ENCODE measurements at places on chromosomes 4 and X. TPM values are rescaled to one million over a fixed set of nuclear protein-coding genes. Genes with fewer than 3 reads are reported as not detected.
A peak's percentile ranks its signal among the peaks of the same experiment; 100 is the strongest.

Gene GC
- total RNA-seq = not detected

Gene HGFAC
- total RNA-seq = not detected

Gene FGD1
- 0.28 TPM for total RNA-seq

Gene RNF212
- total RNA-seq = 5.6 TPM

Gene F8
- total RNA-seq = 6.3 TPM

Gene MAGED4B
- 0.95 TPM for total RNA-seq

DNA sequence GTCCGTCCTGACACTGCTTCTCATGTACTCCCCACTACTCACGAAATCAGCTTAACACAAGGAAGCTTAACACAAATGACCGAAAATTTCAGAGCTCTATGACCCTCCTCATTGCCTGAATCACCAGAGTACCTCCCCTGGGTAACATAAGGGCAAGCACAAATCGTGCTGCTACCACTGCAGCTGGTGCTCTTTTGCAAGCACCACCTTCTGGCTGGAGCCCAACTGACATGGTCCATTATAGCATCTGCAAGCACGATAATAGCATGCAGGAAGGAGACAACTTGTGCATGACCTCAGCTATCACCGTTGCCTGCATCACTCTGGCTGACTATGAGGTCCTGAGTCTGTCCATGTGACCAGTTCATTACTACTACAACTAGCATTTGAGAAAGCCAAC lies 308.0 kb downstream of the TEX13C start:
- H3K36me3 ChIP-seq = no peaks in the 10 kb centered on the region
- H3K4me3 ChIP-seq = no peak overlapping the region
- no peak overlapping the region for H3K27ac ChIP-seq
- DNase-seq = no peak
- H3K4me1 ChIP-seq = no peaks in the 10 kb centered on the region

- no peak for DNase-seq
- no peaks in the 10 kb centered on the region for H3K36me3 ChIP-seq
- no peak overlapping the region for H3K4me3 ChIP-seq
Observed at GRCh38 chr4:178385481-178385880, 943.2 kb upstream of the AGA start.

DNA sequence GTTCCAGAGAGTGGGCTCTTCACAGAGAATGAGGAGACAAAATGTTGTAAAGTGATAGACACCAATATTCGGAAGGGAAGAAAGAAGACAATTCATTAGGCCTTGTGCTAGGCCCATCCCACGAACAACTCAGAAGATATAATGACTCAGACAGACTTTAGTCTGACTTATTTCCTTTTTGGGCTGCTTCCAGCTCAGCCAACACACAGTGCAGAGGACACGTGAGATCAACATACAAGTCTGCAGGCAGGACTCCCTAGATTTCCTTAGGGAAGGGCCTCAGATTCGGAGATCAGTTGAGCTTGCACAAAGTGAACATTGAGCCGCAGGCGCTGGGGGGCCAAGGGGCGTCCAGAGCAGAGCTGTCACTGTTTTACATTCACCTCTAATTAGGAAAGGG lies 290.7 kb upstream of the TENM3 start:
- no peaks in the 10 kb centered on the region for H3K36me3 ChIP-seq
- no peaks in the 10 kb centered on the region for H3K27me3 ChIP-seq
- no peak overlapping the region for H3K27ac ChIP-seq
- no peaks in the 10 kb centered on the region for H3K4me1 ChIP-seq
- no peak overlapping the region for H3K4me3 ChIP-seq

GRCh38 chr4:184448821-184449220 lies 25.5 kb downstream of the IRF2 start:
- H3K27ac ChIP-seq = peak overlapping the region; percentile 84
- peaks cover 37% of the 10 kb centered on the region for H3K36me3 ChIP-seq
- H3K4me3 ChIP-seq = peak overlapping the region; percentile 58

- no peak for DNase-seq
- H3K36me3 ChIP-seq = no peaks in the 10 kb centered on the region
- no peak overlapping the region for H3K4me3 ChIP-seq
- H3K4me1 ChIP-seq = no peaks in the 10 kb centered on the region
Observed at GRCh38 chrX:143466130-143466529, 51.1 kb downstream of the SPANXN3 start.

DNA sequence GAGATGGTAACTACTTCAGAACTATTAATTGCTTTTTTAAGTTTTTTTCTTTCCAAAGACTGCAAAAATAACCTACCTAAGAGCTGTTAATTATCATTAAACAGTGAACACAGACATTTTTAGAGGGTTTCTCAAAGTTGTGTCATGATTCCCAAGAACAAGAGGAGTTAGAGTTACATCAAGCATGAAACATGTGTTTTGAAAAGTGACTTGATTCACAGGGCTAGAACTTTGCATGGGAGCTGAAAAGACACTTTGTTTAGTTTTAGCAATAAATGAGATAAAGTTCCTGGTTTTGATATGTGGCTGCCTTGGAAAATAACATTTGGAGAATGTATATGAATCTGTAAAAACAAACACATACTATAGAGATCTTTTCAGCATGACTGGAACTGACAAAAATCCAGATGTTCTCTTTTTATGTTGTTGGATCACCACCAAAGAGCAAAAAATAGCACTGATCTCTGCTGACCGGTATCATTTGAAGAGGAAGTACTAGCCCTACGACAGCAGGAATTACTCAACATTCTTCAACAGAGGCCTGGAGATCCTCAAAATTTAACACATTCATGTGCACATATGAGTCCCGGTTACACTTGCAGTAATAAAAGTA lies 173.0 kb upstream of the PCDH18 start:
- no peaks in the 10 kb centered on the region for H3K36me3 ChIP-seq
- H3K4me1 ChIP-seq = no peaks in the 10 kb centered on the region
- no peaks in the 10 kb centered on the region for H3K27me3 ChIP-seq
- H3K4me3 ChIP-seq = no peak overlapping the region

DNA sequence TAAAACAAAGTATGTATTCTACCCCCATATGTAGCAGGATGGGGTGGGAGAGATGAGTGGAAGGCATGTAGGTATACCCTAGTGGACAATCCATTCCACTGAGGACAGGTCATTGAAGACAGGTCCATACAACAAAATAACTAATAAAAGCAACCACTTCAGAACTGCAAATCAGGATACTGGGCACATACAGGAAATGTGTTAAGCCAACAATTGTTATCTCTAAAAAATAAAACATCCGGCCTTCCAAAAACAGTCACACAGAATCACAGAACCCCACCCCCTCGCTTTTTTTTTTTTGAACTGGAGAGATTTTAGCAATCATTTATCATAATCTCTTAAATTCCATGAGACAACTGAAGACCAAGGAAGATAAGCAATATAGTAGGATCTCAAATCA lies 112.9 kb downstream of the FRYL start:
- H3K27ac ChIP-seq = no peak overlapping the region
- DNase-seq = no peak
- peaks cover 28% of the 10 kb centered on the region for H3K36me3 ChIP-seq
- H3K4me1 ChIP-seq = peaks cover 25% of the 10 kb centered on the region
- no peaks in the 10 kb centered on the region for H3K27me3 ChIP-seq

- no peak for DNase-seq
- no peaks in the 10 kb centered on the region for H3K36me3 ChIP-seq
- H3K4me3 ChIP-seq = no peak overlapping the region
- H3K27me3 ChIP-seq = no peaks in the 10 kb centered on the region
- H3K4me1 ChIP-seq = no peaks in the 10 kb centered on the region
- no peak overlapping the region for H3K27ac ChIP-seq
Observed at GRCh38 chr4:91434631-91435030, 869.1 kb upstream of the GRID2 start.

GRCh38 chr4:16636304-16636703 lies 262.1 kb downstream of the LDB2 start:
- no peaks in the 10 kb centered on the region for H3K36me3 ChIP-seq
- no peaks in the 10 kb centered on the region for H3K27me3 ChIP-seq
- no peak overlapping the region for H3K4me3 ChIP-seq
- H3K4me1 ChIP-seq = no peaks in the 10 kb centered on the region
- H3K27ac ChIP-seq = no peak overlapping the region

- no peak overlapping the region for H3K4me3 ChIP-seq
- peaks cover 39% of the 10 kb centered on the region for H3K36me3 ChIP-seq
- no peaks in the 10 kb centered on the region for H3K4me1 ChIP-seq
- no peak for DNase-seq
- no peak overlapping the region for H3K27ac ChIP-seq
Observed at GRCh38 chr4:3221996-3222395, 27.0 kb upstream of the MSANTD1 start.

- no peaks in the 10 kb centered on the region for H3K36me3 ChIP-seq
- no peak overlapping the region for H3K27ac ChIP-seq
- H3K4me1 ChIP-seq = no peaks in the 10 kb centered on the region
- H3K4me3 ChIP-seq = no peak overlapping the region
Observed at GRCh38 chr4:182124359-182124758, 118.8 kb upstream of the TENM3 start.

GRCh38 chr4:1714303-1715001 lies 2.3 kb upstream of the SLBP start:
- peak overlapping the region; percentile 98 for H3K27ac ChIP-seq
- H3K4me1 ChIP-seq = peaks cover 52% of the 10 kb centered on the region
- H3K36me3 ChIP-seq = peaks cover 57% of the 10 kb centered on the region
- no peaks in the 10 kb centered on the region for H3K27me3 ChIP-seq

DNA sequence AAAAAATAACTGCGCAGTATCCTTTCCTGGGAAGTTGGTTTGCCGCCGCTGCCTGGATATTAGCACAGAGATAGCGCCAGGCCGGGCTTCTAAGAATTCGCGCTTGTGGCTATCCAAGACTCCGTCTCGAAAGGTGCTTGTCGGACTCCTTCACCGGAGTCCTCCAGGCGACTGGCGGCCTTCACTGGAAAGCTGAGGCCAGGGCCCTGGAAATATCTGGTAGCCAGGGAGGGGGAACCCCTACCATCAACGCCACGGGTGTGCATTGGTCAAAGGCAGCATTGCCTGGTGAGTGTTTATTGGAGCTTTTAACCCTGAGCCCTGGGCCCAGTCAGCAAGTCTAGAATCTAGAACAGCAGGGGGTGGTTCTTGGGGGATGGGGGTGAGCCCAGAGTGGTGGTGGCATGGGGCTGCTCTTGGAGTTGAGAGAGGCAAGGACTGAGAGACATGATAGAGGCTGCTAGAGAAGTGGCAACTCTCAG lies 577 bp upstream of the PIM2 start:
- H3K36me3 ChIP-seq = peaks cover 69% of the 10 kb centered on the region
- peak; percentile 70 for DNase-seq
- H3K4me3 ChIP-seq = peak overlapping the region; percentile 97
